HCEC 1CT (cell line): ENCODE measurements at places on chromosomes 16 and 17.

DNA sequence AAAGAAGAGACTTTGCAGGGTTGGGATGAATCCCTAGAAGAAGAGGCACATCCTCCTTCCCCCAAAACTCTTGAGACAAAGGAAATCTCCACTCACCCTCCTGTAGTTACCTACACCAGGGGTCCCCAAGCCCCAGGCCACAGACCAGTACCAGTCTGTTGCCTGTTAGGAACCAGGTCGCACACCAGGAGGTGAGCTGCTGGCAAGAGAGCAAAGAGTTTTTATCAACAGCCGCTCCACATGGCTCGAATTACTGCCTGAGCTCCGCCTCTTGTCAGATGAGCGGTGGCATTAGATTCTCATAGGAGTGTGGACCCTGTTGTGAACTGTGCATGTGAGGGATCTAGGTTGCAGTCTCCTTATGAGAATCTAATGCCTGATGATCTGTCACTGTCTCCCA is 98.9 kb downstream of the CCT6B start:
- DNase-seq, result no peak

- DNase-seq, result peak; percentile 39
Observed at GRCh38 chr17:81831957-81832607, 1.0 kb downstream of the MCRIP1 start.

DNA sequence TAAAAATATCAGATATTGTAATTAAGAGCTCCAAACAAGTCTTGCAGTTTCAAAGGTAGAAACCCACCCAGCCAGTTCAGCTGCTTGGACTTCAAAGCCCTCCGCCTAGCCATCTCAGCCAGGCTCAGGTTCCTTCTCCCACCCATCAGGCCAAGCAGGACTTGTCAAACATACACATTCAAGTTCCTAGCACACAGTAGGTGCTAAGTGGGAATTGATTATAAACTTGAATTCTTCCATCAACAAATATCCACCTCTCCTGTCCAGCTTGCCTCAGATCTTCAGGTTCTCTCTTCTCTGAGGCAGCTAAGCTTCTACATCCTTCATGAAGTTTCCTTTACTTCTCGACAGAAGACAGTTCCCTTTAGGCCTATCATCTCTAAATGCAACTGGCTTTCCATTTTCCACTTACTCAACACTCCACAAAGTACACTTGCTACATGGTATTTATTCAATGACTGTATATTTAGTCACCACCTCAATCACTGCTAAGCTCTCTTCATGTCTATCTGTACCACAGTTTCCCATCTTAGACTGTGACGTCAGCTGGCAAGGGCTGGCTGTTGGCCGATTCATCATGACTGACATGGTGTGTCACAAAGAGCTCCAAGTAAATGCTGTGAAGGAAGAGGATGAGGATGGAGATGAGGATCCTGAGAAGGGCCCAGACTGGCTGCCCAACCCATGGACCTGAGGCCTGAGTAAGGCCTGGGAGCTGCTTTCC is 13.3 kb upstream of the COG7 start:
- DNase-seq, result peak; percentile 95

GRCh38 chr17:39012725-39013124 is 45.5 kb upstream of the FBXO47 start:
- no peak for DNase-seq

DNA sequence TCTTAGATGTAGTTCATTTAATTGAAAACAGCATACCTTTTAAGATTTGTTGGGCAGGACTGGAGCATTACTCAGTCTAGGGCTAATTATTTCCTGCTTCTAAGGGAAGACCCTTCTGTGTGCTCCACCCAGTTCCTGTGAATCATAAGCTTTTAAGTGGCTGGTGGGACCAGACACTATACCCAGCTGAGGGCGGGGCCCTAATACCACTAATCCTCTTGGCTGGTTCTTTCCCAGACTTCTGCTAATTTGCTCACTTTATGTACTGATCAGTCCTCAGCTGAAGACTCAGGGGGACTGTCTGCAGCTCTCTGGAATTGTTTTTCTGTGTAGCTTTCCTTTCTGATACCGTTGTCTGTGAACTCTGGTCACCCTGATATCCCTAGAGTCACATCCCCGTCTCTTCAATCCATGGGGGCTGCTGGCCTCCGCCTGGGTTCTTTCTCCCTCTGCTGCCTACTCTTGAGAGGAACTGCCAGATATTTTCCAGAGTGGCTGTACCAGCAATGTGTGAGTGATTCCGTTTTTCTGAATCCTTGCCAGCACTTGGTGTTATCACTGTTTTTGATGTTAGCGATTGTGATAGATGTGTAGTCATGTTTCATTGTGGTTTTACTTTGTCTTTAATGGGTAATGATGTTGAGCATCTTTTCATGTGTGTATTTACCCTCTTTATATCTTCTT is 35.1 kb downstream of the MFSD11 start:
- DNase-seq, result peak; percentile 88

DNA sequence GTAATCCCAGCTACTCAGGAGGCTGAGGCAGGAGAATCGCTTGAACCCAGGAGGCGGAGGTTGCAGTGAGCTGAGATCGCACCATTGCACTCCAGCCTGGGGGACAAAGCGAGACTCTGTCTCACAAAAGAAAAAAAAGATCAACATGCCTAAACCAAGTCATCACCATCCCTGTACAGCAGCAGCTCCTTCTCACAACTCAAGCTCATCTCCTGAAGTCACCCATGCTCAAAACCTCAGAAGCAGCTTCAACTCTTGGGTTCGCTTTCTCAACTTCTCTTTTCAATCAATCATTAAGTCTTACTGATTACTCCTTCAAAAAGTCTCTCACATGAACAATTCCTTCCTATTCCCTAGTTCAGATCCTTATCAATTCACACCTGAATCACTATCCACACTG is 31.3 kb downstream of the PHLPP2 start:
- DNase-seq, result no peak

DNA sequence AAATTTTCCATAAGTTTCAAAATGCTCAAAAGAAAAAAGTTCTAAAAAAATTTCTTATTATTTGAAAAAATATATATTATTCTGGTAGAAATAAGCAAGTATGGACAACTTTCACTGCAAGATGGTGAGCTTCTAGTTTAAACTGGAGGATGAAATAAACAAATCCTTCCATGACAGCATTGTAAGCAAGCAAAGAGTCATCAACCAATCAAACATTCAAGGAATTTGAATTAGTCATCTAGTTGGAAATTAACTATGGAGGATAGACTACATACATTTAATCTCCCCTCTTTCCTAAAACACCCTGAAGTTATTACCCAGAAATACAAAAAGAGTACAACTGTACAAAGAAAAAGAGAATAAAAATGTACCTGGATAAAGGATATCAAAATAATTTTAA is 51.0 kb upstream of the IRX5 start:
- no peak for DNase-seq

- DNase-seq, result peak; percentile 89
Observed at GRCh38 chr17:50151937-50152547, 1.6 kb upstream of the PPP1R9B start.

DNA sequence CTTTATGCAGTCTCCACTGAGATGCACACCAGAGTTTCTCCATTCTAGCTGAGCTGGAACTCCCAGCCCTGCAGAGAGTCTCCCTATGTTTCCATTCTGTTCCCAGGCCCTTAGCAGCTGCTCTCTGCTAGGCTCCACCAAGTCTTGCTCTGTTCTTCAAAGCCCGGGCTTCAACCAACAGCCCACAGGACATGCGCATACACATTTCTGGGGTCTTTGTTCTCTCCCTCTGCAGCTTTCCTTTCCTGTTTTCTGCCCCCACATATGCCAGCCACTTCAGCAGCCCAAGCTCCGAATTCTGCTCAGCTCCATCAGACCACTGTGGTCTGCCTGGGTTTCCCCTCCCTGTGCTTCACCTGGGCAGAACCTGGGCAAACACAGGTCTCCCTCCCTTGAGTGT is 205.9 kb downstream of the CBLN1 start:
- DNase-seq, result no peak

DNA sequence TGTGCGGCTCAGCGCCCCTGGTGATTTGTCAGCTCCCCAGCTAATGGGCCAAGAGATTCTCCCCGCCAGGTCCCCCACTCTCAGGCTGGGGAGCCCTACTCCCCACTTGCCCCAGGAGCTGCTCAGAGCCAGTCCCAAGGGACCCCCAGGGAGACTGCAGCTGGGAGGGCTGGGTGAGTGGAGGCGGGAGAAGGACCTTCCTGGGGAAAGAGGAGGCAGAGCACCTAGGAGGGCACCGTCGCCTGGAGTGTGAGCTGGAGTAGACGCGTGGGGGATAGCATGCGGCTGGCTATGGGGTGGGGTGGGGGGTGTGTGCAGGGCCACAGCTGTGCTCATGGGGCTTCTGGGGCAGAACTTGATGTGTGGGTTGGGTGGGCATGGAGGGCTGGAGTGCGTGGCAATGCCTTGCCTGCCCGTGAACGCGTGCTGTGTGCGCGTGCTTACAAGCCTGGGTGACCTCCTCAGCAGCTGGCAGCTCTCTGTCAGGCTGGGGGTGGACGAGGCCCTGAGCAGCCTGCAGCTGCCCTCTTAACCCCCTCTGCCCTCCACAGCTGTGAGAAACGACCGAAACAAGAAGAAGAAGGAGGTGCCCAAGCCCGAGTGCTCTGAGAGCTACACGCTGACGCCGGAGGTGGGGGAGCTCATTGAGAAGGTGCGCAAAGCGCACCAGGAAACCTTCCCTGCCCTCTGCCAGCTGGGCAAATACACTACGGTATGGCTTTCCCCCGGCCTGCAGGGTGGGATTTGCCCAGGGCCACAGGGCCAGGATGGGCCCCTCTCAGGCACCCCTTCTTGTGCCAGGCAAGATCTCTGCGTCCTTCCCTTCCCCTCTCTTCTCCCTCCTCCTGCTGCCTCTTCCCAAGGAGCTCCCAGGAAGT is 12.9 kb downstream of the GJD3 start:
- DNase-seq, result no peak

- peak; percentile 38 for DNase-seq
Observed at GRCh38 chr17:69763503-69763902, 311.5 kb upstream of the KCNJ16 start.

GRCh38 chr17:1270210-1271029 is at the start of gene BHLHA9:
BHLHA9 (plus strand) TSS chr17:1270444; CDS start chr17:1270564, 120 bp downstream.
- DNase-seq, result no peak

GRCh38 chr17:81020767-81021497 is 14.0 kb upstream of the BAIAP2 start:
- DNase-seq, result no peak

GRCh38 chr17:57926723-57927047 is 28.5 kb downstream of the CUEDC1 start:
- no peak for DNase-seq

GRCh38 chr16:85891033-85891775 is 7.8 kb upstream of the IRF8 start:
- DNase-seq, result no peak

GRCh38 chr17:75940727-75941441 is at the start of gene FBF1:
FBF1 (minus strand) TSS chr17:75941042; CDS start chr17:75938149, 2,893 bp downstream.
- peak; percentile 96 for DNase-seq

DNA sequence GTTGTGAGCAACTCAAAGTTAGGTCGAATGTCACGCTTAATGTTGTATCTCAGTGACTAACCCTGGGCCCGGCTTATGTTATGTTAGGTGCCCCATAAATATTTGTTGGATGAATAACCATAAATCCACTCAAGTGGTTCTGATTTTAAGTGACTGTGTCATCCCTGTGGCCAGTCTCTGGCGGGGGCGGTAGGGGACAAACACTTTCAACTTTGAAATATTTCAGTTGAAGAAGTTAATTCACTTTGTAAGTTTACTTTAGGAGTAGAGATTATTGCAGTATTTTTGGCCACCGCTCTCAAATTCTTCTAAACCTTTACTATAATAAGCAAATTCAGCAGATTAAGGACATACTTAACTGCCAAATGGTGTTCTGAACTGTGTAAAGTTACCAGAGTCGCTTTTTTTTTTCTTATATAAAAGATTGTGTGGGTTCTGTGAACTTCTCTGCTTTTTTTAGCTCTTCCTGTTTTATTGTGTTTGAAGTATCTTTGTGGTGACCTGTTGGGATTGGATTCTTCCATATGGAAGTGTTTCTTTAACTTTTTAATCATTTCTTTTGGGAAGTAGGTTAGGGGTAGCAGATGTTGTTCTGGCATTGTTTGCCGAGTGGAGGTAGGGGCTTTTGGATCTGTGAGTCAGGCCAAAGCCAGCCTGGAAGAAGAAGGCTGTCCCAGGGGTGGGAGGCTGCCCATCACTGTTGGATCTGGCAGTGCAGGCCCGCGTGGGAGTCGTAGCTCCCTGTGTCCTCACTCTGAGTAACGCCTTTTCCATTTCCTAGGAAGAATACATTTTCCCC is 61.4 kb upstream of the TBX2 start:
- DNase-seq, result peak; percentile 94

DNA sequence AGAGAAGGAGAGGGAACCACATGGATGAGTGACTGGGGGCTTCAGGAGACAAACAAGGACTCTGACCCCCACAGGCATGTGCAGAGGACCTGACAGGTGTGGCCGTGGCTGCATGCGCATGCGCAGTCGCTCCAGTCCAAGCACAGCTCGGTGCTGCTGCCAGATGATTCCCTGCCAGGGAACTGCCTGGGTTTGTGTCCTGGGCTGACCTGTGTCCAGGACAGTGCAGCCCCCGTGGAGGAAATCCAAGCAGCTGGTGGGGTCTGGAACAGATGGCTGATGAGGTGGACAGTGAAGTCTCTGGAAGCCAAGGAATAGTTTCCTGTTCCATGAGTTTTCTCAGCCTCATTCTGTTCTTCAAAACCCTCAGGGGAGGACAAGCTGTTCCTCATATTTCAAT is 27.3 kb downstream of the LASP1 start:
- DNase-seq, result no peak

- peak; percentile 88 for DNase-seq
Observed at GRCh38 chr17:55458978-55459377, 37.3 kb upstream of the MMD start.

DNA sequence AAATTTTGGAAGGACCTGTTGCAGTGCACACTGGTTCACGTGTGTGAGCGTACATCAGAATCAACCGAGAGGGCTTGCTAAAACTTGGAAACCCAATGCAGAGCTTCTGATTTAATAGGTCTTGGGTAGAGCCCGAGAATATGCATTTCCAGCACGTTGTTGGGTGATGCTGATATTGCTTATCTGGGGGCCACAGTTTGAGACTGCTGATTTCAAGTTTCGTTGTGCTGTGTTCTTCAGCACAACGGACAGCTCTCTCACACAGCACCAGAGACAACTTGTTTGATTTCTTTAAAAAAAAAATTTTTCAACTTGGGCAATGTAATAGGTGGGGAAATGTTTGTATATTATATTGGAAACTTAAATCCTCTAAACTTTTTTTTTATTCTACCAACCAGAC is 9.4 kb downstream of the OR4D2 start:
- DNase-seq, result no peak

- no peak for DNase-seq
Observed at GRCh38 chr17:32962320-32962711, 29.3 kb upstream of the SPACA3 start.

GRCh38 chr17:80163336-80163735 is 6.5 kb upstream of the CARD14 start:
- no peak for DNase-seq

GRCh38 chr17:50107790-50108414 is 12.8 kb downstream of the PDK2 start:
- peak; percentile 62 for DNase-seq

GRCh38 chr16:88303890-88304819 is 78.6 kb upstream of the ZNF469 start:
- peak; percentile 95 for DNase-seq

GRCh38 chr16:81496742-81497141 is 52.1 kb downstream of the CMIP start:
- no peak for DNase-seq
